ENCODE measurements at places on chromosomes 16 and 17.

- H3K27me3 ChIP-seq = no peaks in the 10 kb centered on the region
- H3K4me1 ChIP-seq = peaks cover 23% of the 10 kb centered on the region
- H3K4me3 ChIP-seq = no peak overlapping the region
- no peaks in the 10 kb centered on the region for H3K36me3 ChIP-seq
These were observed 15.9 kb downstream of the B9D1 start for GRCh38 chr17:19346351-19347255.

GRCh38 chr17:51668155-51668962, 408.0 kb downstream of the UTP18 start:
- DNase-seq = no peak
- no peak overlapping the region for H3K27ac ChIP-seq
- no peaks in the 10 kb centered on the region for H3K36me3 ChIP-seq
- no peaks in the 10 kb centered on the region for H3K27me3 ChIP-seq

GRCh38 chr16:4925791-4926190, 11.2 kb downstream of the PPL start:
- H3K36me3 ChIP-seq = no peaks in the 10 kb centered on the region
- no peak for DNase-seq
- no peaks in the 10 kb centered on the region for H3K27me3 ChIP-seq
- H3K27ac ChIP-seq = no peak overlapping the region
- no peak overlapping the region for H3K4me3 ChIP-seq

- no peak overlapping the region for H3K27ac ChIP-seq
- DNase-seq = no peak
- H3K36me3 ChIP-seq = peaks cover 89% of the 10 kb centered on the region
- H3K27me3 ChIP-seq = no peaks in the 10 kb centered on the region
These were observed 42.6 kb downstream of the NLRP1 start for GRCh38 chr17:5541610-5542202.

DNA sequence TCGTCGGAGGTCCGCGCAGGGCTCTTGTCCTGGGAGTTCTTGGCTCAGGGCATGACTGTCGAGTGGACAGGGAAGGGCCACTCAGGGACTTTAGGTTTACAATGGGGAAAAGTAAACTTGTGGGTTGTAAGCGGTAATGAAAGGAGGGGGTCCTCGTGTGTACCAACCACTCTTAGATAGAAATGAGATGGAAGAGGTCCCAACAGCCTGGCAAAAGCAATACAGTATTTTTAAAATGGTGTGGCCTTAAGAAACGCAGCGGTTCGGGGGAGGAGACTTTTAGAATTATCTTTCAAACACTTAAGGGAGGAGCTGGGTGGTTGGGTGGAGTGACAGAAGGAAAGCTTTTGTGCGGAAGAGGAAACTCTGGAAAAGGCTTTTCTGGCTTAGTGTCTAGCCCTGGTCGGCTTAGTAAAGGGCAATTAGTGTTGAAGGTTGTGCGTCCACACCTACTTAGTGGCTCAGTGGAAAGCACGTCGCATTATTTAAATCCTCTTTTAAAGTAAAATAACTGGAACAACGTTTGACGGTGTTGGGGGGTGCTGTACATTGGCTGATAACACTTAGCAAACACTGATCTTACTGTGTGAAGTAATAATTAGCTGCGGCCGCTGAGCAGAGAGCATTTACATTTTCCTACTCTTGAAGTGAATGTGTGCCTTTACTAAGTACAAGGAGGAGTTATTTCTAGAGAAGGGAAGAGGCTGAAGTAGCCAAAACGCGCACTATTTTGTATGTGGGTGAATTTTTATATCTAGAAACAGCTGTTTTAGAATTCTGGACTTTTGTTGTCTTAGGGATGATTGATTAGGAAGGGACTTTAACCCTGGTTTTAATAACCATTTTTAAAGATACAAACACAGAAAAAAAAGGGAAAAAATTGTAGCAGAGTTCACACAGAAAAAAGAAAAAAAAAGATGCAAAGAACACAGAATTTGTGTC, 1.0 kb downstream of the WSB1 start:
- peak overlapping the region; percentile 99 for H3K27ac ChIP-seq
- no peaks in the 10 kb centered on the region for H3K36me3 ChIP-seq
- DNase-seq = peak; percentile 28
- H3K4me1 ChIP-seq = peaks cover 30% of the 10 kb centered on the region
- H3K4me3 ChIP-seq = peak overlapping the region; percentile 76
- H3K27me3 ChIP-seq = no peaks in the 10 kb centered on the region

DNA sequence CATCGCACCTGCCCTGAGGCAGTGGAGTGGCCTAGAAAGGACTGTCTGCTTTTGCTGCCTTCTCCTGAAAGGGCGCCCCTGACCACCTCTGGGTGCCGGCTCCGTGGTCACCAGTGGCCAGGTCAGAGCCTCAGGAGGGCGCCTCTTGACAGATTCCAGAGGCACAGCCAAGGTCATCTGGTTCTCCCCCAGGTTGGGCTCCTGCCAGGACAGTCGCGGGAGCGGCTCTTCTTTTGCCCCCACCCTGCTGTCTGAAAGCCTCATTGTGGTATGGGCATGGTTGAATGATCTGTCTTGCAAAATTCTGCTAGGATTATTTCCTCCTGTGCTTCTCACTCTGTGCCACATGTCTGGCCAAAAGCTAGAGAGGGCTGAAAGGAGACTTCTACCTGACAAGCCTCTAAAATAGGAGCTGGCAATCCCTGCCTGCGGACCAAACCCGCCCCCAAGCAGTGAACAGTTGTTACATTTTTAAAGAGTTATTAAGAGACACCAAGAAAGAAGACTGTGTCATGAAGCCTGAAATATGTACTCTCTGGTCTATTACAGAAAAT, 82.8 kb downstream of the SNX29 start:
- peaks cover 10% of the 10 kb centered on the region for H3K4me1 ChIP-seq
- no peaks in the 10 kb centered on the region for H3K36me3 ChIP-seq
- H3K27me3 ChIP-seq = no peaks in the 10 kb centered on the region
- H3K27ac ChIP-seq = peak overlapping the region; percentile 47
- no peak overlapping the region for H3K4me3 ChIP-seq
- no peak for DNase-seq

DNA sequence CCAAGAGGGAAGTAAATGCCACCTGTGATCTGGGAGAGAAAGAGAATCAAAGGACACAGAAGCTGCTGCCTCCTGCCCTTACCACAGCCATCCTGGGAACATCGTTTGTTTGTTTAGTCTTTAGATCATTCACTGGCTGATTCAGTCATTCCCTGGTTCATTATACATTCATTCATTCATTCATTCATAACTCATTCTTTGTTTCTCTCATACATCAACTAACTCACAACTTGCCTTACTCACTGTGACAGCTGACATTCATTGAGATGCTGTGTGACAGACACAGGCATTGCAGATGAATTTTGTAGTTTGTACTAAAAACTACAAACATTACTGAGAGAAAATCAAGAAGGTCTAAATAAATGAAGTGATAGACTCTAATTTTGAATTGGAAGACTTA, 291.0 kb upstream of the TNRC6C start:
- H3K4me3 ChIP-seq = no peak overlapping the region
- no peak for DNase-seq
- no peaks in the 10 kb centered on the region for H3K4me1 ChIP-seq

DNA sequence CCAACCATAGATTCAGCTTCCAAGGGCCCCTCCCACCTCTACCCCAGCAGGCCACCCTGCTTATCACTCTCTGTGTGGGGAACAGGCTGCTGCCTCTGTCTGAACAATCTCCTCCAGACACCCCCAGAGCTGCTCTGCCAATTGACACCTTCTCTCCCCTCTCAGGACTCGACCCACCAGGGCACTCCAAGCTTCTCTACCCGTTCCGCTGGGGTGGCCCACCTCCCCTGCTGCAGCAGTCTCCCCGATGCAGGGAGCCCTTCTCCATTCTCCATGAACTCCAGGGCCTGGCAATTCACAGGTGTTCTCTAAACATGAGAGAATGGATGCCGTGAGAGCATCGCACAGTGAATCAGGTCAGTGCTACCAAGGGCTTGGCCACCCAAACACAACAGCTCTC, 28.3 kb upstream of the FAAP100 start:
- H3K4me1 ChIP-seq = peaks cover 10% of the 10 kb centered on the region
- no peak overlapping the region for H3K4me3 ChIP-seq
- H3K27me3 ChIP-seq = no peaks in the 10 kb centered on the region
- no peak overlapping the region for H3K27ac ChIP-seq

All from ascending aorta (tissue), 2 donors.